PC-9 (cell line): ENCODE measurements at places on chromosomes 5 and 9.

DNA sequence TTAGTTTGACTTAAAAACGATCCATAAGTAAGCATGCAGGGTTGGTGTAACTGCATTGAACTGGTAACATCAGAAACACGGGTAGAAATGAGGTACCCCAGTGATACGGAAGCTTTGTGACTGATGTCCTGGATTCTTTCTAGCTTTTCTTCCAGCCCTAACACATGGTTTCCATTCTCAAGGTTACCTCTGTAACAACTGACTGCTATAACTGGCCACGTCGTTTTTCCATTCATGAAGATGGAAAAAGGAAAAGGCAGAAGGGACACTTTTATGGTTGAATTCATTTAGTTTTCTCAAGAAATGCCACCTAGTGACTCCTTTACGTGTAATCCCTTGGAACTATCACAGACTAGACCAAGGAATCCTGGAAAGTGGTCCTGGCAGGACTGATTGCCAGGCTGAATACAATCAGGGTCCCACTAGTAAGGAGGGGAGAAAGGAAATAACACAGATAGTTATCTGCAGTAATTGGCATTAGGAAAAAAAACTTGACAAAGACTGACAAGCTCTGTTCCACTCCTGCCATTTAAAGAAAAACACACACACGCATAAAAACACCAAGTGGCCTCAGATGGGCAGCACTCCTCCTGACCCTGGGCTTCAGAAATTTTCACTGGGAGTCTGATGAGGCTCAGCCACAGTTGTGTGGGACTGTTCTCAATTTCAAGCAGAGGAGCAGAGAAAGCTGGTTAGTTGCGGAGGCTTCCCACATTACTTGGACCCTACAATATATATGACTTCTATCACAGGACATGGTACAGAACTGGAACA is 77.5 kb upstream of the ZNF169 start:
- no peak for DNase-seq

DNA sequence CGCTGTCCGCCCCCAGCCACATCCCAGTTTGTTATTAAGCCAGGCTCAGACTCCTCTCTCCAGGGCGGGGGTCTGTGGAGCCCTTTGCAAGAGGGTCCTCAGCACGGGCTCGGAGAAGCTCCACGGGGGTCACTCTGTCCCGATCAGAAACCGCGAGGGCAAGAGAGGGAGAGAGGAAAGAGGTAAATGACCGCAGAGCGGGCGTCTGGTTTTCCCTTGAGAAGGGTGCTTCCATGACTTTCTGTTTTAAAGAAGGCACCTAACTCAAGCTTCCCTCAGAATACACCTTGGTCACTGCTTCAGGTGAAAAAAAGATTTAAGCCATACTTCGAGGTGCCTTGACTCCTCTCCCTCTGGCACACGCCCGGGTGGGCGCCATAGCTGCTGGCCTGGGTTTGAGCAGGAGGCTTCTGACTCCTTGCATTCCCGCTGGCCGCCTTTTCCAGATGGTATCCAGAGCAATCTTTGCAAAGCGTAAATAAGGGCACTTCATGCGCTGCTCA is 5.8 kb upstream of the TERT start:
- no peak for DNase-seq

DNA sequence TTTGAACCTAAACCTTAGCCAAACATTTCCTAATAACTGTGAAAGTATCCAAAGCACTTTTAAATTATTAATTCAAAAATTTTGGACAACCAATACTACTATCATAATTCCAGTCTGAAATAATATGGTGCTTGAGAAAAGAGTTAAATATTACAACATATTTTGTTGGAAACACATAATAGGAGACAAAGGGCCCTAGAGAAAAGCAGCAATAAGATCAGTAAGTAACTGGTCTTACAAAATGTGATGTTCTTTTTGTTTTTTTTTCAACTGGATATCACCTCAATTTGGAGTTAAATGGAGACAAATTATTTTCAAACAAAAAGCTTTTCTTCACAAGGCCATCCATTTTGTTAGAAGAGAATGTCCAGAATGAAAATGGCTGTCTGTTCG is 21.1 kb downstream of the SRFBP1 start:
- no peak for DNase-seq

- DNase-seq, result no peak
These were observed 73.9 kb downstream of the SH3PXD2B start for GRCh38 chr5:172380301-172380986.

GRCh38 chr5:171422902-171423663 is 3.6 kb downstream of the FGF18 start:
- DNase-seq, result no peak

DNA sequence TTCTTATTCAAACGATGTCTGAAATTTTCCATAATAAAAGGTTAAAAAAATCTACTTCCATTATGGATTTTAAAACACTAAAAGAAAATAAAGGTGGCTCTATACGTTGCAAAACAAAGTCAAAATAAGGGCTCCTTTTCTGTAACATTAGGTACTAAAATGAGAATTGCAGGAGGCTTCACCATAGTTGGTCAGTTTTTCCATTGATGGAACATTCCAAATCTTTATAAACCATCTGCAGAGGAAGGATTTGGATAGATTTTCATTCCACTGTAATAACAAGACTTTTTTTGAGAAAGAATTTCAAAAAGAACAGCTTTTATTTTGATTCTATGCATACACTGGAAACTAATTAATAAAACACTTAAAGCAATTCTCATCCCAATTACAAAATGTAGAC is 145.6 kb downstream of the LURAP1L start:
- DNase-seq, result no peak

DNA sequence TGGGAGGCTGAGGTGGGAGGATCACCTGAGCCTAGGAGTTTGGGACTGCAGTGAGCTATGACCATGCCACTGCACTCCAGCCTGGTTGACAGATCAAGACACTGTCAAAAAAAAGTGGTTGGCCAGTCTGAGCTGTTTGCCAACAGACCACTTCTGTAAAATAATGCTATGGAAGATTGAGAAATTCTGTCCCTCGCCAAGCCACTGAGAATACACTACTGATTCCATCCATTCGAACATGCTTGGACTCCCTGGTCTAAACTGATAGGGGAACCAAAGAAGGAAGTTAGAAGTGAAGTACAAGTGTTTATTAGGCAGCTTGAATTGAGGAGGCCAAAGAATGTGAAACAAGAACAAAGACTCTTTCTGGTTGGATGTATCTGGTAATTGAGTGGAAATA is 27.2 kb downstream of the ENC1 start:
- no peak for DNase-seq

GRCh38 chr5:93596310-93596675 is 13.3 kb downstream of the NR2F1 start:
- no peak for DNase-seq

DNA sequence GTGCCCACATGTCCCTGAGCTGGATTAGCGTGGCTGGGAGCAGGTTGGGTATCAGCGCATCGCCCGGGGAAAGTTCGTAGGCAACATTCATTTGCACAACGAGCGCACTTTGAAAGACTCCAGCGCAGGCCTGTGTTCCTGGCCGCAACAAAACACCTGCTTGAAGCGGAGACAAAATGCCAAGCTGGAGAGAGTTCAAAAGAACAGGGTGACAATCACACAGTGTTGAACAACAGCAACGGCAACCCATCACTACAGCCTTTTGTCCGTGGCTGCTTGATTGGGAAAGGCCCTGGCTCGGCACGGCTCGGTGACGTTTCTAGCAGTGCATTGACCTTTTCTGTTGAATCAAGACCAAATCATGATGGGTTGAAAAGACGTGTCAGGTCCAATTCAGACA is 336.3 kb downstream of the IRX1 start:
- no peak for DNase-seq
